CD4-positive, alpha-beta T cell treated with Interleukin-6 at 100 ng/mL for 8 hours (primary cell): ENCODE measurements at places on chromosomes 6 and 20.

GRCh38 chr20:59804871-59805665 lies 128.4 kb downstream of the SYCP2 start:
- DNase-seq, result no peak

GRCh38 chr6:44493593-44493992 lies 106.1 kb downstream of the CDC5L start:
- DNase-seq, result no peak

DNA sequence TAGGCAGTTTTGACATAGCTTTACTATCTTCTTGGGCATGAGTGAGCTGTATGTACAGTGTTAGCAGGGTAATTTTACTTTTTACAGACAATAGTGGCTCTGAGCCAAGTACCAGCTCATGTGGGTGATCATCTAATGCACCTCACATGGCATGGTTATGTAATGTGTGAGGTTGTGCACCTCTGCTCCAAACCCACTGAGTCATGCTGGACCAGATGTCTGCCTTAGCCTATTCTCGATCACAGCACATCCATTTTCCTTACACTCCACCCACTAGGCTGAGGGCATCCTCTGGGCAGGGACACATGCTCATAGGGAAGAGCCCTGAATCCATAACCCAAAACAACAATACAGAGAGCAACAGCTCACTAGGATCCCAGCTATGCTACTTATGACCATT lies 71.6 kb upstream of the FBXL4 start:
- no peak for DNase-seq

DNA sequence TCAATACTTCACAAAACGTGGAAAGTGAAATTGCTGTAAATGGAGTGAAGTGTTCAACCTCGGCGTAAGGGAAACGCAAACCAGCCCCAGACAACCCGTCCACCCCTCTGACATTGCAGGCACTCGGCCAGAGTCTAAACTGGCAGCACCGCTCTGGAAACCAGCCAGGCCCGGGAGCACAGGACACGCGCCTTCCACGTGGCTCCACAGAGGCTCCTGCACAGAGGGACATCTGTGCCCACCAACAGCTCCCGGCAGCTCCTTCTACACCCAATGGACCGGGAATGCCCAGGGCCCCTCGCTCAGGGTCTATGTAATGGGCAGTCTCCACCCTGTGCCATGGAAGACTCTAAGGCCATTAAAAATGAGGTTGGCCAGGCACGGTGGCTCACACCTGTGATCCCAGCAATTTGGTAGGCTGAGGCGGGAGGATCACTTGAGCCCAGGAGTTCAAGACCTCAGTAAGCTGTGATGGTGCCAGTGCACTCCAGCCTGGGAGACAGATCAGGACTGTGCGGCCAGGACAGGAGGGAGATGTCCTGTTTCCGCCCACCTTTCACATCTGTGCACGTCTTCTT lies 3.4 kb upstream of the HELZ2 start:
- DNase-seq, result no peak

DNA sequence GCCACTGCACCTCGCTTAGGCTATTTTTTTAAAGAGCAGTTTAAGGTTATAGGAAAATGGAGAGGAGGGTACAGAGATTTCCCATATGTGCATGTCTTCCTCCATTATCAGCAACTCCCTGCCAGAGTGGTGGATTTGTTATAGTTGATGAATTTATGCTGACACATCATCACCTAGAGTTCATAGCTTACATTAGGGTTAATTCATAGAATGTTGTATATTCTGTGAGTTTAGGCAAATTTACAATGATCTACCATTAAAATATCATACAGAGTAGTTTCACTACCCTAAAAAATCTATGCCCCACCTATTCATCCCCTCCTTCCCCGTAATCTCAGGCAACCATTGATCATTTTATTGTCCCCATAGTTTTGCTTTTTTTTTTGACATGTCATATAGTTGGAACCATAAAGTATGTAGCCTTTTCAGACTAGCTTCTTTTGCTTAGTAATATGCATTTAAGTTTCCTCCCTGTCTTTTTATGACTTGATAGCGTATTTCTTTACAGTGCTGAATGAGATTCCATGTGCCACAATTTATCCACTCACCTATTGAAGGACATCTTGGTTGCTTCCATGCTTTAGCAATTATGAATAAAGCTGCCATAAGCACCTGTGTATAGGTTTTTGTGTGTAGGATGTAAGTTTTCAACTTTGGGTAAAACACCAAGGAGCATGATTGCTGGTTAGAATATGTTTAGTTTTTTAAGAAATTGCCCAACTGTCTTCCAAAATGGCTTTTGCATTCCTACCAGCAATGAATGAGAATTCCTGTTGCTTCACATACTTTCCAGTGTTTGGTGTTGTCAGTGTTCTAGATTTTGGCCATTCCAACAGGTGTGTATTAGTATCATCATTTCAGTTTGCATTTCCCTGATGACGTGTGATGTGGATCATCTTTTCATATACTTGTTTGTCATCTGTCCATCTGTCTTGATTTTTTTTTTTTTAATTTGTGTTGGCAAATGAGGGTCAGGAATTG lies 60.2 kb downstream of the NCOA3 start:
- DNase-seq, result no peak

DNA sequence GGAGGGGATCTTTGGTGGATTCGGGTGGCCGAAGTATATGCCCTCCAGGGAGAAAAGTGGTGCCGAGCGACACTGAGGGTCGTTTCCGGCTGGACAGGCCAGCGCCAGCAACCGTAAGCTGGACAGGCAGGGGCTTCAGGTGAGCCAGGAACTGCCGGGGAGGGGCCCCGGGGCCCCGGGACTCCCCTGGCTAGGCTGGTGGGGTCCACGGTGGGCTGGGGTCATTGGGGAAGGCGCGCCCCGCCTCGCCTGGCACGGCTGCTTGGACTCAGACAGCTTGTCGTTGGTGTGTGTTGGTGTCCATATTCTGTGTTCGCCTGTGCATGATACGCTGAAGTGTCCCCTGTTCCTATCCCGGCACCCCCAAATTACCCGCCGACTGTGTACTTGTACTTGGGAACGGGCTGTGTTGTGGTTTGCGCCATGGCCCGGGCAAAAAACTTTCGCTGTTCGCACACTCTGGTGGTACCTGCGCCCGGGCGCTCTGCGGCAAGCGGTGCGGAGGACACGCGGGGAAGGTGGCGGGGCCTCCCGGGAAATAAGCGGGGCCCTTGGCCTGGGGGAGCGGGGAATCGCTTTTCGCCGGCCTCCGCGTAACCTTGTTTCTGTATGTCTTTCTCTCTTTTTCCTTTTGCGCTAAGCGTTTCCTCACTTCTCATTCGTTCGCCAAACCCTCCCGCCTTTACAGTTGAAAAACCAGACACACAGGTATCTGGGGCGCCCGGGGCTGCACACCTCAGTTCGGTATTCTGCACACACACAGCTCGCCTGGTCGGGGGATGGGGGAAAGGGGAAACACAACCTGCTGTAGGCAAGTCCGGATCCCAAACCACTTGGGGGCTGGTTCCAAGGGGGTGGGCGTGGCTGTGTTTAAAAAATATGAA lies 3.2 kb downstream of the GNAS start:
- no peak for DNase-seq

DNA sequence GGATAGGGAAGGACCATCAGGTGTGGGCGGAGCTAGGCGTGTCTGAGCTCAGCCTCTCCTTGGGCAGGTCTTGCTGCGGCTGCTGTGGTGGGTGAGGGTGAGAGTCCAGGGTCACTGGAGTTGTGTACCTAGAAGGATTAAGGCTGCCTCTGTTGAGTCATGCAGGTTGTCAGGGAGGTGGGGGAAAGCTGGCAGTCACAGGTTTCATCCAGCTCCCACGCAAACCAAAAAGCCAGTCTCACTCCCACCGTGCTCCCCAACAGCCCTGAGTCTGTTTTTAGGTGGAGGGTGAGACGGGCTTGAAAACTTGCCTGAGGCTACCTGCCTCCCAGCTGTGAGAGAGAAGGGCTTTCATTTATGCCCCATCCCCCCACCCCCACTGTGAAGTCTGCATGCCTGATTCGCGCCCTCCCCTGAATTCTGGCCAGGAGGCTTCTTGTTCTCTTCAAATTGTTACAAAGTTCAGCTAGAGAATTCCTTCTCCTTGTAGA lies 161.5 kb downstream of the MYLK4 start:
- DNase-seq, result no peak

- no peak for DNase-seq
Measured at GRCh38 chr6:104601131-104601651, 258.5 kb downstream of the HACE1 start.

- no peak for DNase-seq
Measured at GRCh38 chr6:136927292-136927691, 5.2 kb downstream of the SLC35D3 start.

- DNase-seq, result peak; percentile 26
Measured at GRCh38 chr20:54649511-54649962, 174.1 kb downstream of the DOK5 start.

DNA sequence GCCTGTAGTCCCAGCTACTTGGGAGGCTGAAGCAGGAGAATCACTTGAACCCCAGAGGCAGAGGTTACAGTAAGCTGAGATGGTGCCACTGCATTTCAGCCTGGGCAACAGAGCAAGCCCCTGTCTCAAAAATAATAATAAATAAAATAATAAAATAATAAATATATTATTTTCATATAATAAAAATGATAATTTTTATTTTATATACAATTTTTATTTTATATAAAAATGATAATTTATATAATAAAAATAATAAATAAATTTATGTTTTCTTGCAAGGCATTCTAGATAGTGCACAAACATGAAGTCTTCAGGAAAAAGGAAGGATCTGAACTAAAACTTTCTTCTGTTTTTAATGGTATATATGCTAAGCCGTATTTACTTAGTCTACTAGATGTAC lies 12.6 kb upstream of the SGK1 start:
- no peak for DNase-seq

GRCh38 chr6:27761391-27761790 lies 150.8 kb downstream of the OR2B2 start:
- DNase-seq, result no peak

GRCh38 chr6:50829898-50830444 lies 11.3 kb downstream of the TFAP2B start:
- no peak for DNase-seq

GRCh38 chr6:154606457-154606856 lies 96.0 kb upstream of the CNKSR3 start:
- DNase-seq, result peak; percentile 11

DNA sequence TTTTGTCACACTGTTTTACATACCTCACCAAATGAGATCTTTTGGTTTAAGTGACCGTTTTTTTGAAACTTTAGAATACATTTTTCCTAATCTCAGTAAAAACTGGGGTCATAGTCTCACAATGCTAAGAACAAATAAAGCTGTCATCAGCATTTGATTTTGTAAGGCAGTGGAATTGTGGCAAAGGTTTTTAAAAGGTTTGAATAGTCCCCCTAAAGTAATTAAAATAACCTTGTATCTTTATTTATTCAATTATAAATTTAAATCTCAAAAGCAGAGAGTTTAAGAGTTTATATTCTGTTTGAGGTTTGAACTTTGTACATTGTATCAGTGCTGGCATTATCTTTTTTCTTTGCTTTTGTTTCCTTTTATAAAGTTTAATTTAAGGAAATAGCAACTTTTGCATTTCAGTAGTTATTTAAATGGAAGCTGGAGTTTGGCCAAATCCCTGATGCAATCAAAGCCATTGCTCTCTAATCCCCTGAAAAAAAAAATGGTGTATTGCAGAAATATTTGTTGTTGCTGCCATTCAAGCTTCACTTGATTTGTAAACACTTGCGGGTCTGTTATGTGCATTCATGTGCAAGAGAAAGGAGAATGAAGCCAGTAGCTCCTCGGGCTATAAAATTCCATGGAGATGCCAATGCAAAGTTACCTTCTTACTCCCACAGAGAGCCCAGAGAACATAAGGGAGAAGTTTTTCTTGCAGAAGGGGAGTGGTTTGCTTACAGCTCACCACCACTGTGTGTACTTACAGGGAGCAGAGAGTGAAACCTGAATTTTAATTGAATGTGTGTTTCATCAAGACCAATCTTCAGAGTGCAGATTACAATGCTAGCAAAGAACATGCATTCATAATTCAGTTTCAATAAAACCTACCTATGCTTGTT lies 391.8 kb downstream of the ARHGAP18 start:
- no peak for DNase-seq

- DNase-seq, result no peak
Measured at GRCh38 chr6:136144251-136145023, 105.7 kb downstream of the MTFR2 start.

DNA sequence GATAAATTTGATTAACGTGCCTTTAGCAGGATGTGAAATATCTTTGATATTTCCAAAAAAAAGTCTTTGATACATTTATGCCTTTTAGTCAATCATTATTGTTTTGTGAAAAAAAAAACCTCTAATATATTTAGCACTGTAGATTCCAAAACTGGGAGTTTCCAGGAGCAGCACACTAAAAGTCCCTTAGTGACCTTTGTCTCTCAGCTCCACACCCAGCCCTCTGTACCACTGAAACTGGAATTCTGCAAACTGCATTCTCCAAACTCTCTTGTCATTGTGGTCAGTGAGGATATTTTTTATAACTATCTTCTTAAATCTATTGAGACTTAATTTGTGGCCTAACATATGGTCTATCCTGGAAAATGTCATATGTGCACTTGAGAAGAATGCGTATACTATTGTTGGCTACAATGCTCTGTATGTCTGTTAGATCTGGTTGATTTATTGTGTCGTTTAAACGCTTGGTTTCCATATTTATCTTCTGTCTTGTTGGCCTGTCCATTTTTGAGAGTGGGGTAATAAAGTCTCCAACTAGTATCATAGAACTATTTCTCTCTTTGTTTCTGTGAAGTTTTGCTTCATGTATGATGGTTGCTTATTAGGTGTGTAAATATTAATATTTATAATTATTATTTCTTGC lies 73.2 kb upstream of the CNKSR3 start:
- no peak for DNase-seq

DNA sequence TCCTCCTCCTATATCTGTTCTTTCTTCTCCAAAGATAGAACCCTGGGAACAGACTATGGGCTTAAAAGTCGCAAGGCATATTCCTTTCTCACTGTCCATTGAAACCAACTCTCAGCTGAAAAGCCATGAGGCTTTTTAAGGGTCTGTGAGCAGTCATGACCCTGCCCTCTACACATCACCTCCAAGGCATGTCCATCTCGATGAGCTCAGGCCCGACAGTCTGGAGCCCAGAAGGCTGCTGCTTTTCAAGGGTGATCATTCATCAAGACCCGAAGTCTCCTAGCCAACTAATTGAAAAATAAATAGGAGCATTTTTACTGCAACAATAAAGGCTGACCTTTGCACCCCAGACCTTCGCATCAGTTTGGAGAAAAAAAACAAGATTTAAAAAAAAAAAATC lies 378.8 kb upstream of the NRSN1 start:
- no peak for DNase-seq

DNA sequence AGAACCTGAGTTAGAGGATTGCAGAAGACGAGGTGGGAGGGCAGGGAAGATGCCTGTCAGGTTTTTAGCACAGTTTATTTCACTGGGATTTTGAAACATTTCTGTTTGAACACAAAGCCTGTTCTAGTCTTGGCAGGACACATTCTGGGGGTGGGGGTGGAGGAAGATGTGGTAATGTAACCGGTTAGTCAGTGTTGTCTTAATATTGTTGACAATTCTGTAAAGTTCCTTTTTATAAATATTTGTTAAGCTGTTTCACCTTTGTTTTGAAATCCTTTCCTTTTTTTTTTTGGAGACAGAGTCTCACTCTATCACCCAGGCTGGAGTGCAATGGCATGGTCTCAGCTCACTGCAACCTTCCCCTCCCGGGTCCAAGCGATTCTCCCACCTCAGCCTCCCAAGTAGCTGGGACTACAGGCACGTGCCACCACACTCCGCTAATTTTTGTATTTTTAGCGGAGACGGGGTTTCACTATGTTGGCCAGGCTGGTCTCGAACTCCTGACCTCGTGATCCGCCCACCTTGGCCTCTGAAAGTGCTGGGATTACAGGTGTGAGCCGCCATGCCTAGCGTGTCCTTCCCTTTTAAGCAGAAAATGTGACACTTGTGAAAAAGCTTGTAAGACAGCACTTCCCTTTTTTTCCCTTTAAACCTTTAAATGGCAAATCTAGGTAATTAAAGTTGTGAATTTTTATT lies 20.2 kb downstream of the SLC9A8 start:
- DNase-seq, result no peak
